ENCODE measurements at places on chromosomes 4 and X. TPM values are rescaled to one million over a fixed set of nuclear protein-coding genes. Genes with fewer than 3 reads are reported as not detected.

Gene TRIM61
- 0.14 TPM for total RNA-seq

Gene CDKL5
- 7.0 TPM for total RNA-seq

Gene BMPR1B
- total RNA-seq: 0.33 TPM

Gene TMEM271
- 0.41 TPM for total RNA-seq

Gene SFRP2
- 140 TPM for total RNA-seq

Gene CLDN22
- total RNA-seq: not detected

Gene ZNF185
- 7.0 TPM for total RNA-seq

Gene PAGE2
- total RNA-seq: not detected

Gene KLB
- 0.04 TPM for total RNA-seq
